ENCODE measurements at places on chromosomes 7 and 10. TPM values are rescaled to one million over a fixed set of nuclear protein-coding genes. Genes with fewer than 3 reads are reported as not detected.

Gene ODAD2
- total RNA-seq, result 0.32 TPM

Gene GTF2IRD2
- total RNA-seq, result 3.8 TPM

Gene SEMA3D
- 0.46 TPM for total RNA-seq

Gene CHST15
- 15.5 TPM for total RNA-seq

Gene CRTAC1
- total RNA-seq, result 0.30 TPM

Gene LGI1
- not detected for total RNA-seq

Gene MRPL32
- 112 TPM for total RNA-seq

Gene AQP1
- 9.3 TPM for total RNA-seq

Gene VIPR2
- total RNA-seq, result not detected

Gene DBF4
- 38.6 TPM for total RNA-seq

Gene OPN4
- not detected for total RNA-seq

Gene TFPI2
- 254 TPM for total RNA-seq

Gene ZWINT
- 56.8 TPM for total RNA-seq

Gene PNLIPRP1
- not detected for total RNA-seq

Gene SPDYE17
- total RNA-seq, result not detected

All from epithelial cell of umbilical artery (primary cell).